ENCODE measurements at places on chromosomes 6 and 20.

DNA sequence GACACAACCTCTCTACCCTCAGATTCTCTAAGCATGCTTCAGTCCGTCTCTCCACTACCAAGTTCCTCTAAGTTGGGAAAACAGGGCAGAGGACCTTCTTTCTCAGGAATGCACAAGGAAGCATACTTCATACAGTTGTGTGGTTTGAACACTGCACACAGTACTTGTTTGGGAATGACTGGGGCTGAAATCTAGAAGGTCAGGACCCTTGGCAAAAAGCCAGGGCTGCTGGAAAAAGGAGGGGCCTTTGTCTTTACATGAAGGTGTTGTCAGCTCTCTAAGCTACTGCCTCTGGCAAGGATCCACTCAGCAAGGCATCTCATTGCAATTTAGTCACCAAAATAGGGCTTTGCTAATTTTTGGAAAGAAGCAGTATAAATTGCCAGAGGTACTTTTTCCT is 20.7 kb upstream of the HEY2 start:
- DNase-seq = no peak

- no peak for DNase-seq
Observed at GRCh38 chr6:166933396-166933795, 23.0 kb downstream of the RNASET2 start.

GRCh38 chr20:33393609-33394008 is 7.7 kb downstream of the CDK5RAP1 start:
- no peak for DNase-seq

DNA sequence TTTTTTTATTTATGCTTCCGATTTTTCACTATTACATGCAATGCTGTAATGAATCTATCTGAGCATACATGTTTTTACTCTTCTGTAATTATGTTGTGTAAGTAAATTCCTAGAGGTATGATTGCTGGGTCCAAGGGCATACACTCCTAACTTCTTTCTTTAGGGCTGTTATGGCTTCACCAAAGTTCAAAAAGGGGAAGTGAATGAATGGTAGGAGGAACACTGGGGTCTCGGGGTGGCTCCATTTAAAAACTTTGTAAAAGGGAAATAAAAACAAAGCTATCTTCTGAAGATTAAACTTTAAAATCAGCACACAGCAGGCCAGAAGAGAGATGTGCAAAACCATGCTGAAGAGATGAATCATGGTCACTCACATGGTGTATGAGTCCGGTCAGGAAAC is 289.1 kb upstream of the SUPT3H start:
- no peak for DNase-seq

GRCh38 chr20:52190437-52191131 is 995 bp downstream of the ZFP64 start:
- DNase-seq = peak; percentile 3

GRCh38 chr6:98094696-98095095 is 739.7 kb upstream of the POU3F2 start:
- no peak for DNase-seq

DNA sequence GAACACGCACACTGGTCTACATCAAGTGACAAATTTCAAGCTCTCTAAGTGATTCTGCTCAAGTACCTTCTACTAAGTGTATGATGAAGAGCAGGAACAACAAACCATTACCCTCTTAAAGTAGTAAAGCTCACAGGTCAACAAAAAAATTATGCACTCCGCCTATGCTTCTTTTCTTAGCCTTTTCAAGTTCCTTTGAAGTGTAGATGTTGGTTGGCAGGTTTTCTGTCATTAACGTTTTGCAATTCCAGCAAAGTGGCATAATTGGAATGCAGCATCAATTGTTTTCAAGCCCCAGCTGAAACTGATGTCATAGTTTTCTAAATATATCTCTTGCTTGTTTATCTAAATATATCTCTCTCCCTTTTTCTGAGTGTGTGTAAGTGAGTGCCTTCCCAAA is 396.9 kb upstream of the EYS start:
- no peak for DNase-seq

- no peak for DNase-seq
Observed at GRCh38 chr6:41344876-41345275, 9.5 kb downstream of the NCR2 start.

- no peak for DNase-seq
Observed at GRCh38 chr20:25290646-25291431, 43.0 kb downstream of the PYGB start.

GRCh38 chr6:37631295-37631694 is 66.4 kb downstream of the MDGA1 start:
- no peak for DNase-seq

GRCh38 chr6:108564178-108564577 is 3.5 kb downstream of the FOXO3 start:
- DNase-seq = no peak

GRCh38 chr6:39912446-39912845 is 21.8 kb downstream of the MOCS1 start:
- no peak for DNase-seq

GRCh38 chr6:132819405-132820161 is 5.2 kb downstream of the RPS12 start:
- no peak for DNase-seq

- no peak for DNase-seq
Observed at GRCh38 chr20:57139342-57140093, 126.9 kb downstream of the BMP7 start.

GRCh38 chr6:125406741-125407140 is 105.0 kb upstream of the HDDC2 start:
- no peak for DNase-seq

GRCh38 chr6:109166673-109167072 is 71.4 kb downstream of the CEP57L1 start:
- no peak for DNase-seq

DNA sequence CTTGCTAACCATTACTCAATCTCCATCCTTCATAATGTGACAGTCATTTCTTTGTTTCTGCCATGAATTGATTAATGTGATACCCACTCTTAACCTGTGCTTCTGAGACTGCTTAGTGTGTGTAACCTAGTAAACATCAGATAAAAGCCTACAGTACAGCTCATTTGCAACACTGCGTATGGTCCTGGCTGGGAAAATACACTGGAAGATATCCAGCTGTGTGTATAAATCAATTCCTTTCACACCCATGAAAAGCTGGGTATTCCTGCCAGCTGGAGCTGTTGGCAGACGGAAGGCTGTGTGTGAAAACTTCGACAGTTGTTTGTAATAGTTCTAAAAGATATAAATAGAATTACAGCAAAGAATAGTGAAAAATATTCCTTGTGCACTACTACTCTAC is 509.2 kb downstream of the FRK start:
- no peak for DNase-seq

- DNase-seq = no peak
Observed at GRCh38 chr6:88547768-88548167, 381.6 kb upstream of the CNR1 start.

DNA sequence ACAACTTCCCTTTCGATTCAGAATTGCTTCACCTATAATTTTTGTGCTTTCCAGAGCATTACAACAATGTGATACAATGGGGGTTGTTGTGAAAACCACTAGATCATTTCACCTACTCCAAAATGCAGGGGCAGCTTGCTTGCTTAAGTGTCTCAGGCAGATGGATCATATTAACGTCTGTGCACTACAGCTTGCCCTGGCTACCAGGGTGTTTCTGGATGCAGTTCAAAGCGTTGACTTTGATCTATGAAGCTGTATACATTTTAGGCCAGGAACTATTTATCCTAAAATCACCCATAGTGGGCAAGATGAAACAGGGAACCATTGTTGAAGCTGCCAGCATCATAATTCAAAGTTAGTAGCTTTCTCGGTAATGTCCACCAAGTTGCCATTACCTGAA is 339.5 kb upstream of the HSF2 start:
- no peak for DNase-seq

- no peak for DNase-seq
Observed at GRCh38 chr6:71364889-71365542, 76.4 kb downstream of the OGFRL1 start.

- DNase-seq = no peak
Observed at GRCh38 chr6:41405941-41406727, 70.7 kb downstream of the NCR2 start.

DNA sequence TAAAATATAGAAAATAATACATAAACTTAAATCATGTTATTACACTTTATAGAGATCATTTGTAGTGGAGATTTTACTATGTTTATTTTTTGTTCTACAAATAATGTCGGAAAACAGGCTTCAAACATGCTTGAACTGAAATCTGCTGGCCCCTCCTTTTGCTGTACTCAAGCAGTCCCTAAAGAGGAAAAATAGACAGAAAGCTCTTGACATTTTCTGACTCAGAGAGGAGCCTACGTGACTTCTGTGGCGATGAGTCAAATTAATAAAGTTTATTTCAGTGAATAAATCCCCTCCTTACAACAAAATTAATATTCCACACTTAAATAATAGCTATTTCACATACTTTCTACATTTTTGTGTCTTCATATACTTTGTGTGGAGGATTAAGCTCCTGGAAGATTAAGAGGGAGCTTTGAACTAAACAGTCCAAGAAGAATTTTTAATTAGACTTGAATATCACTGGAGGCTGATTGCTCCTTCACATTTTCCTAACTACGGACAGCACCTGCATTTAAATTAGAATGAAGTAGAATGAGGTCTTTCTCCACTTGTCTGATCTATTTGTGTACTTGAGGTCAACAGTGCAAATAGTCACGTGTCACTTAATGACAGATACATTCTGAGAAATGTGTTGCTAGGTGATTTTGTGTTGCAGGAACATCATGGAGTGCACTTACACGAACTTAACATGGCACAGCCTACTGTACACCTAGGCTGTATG is 1.7 kb upstream of the TREM1 start:
- no peak for DNase-seq

- no peak for DNase-seq
Observed at GRCh38 chr6:19322691-19323485, 514.3 kb upstream of the ID4 start.

- DNase-seq = no peak
Observed at GRCh38 chr6:148831064-148831463, 84.2 kb downstream of the UST start.

- DNase-seq = peak; percentile 26
Observed at GRCh38 chr6:26389349-26389894, 6.5 kb downstream of the BTN2A2 start.

DNA sequence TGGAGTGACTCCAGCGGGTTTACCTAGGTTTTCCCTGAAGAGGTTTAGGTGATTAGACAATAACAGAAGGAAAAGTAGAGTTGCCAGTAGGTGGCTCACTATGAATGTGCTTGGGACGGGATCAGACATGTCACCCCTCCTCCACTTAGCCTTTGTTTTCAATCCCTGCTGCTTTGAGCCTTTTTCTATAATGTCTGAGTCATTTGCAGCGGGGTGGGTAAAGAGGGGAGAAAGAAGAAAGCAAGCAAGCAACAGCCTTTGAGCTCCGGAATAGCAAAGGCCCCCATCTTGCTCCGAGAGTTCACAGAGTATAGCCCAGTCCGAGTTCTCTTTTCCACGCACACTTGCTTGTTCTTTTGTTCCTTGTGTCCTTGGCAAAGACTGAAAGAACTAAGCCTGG is 129.1 kb downstream of the PACRG start:
- no peak for DNase-seq

DNA sequence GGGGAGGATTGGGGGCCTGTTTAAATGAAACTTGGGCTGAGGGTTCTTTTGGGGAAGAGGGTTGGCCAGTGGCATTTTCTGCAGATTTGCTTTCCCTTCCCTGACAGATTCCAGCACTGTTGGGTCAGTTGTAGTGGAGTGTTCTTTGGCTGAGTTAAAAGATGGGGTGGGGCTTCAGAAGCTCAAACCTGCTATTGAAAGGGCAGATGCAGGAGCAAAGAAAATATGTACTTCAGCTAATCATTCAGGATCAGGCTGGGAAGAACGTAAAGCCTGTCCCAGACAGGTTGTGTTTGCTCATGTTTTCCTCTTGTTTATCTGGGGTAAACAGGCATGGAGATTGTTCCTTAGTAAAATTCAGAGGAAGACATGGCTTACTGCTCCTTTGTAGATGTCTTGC is 2.5 kb downstream of the SASH1 start:
- no peak for DNase-seq
